ENCODE measurements at places on chromosomes 5 and 9. TPM values are rescaled to one million over a fixed set of nuclear protein-coding genes. Genes with fewer than 3 reads are reported as not detected.

GRCh38 chr9:89937051-89937450 lies 332.2 kb downstream of the GADD45G start:
- no peak for DNase-seq

GRCh38 chr9:1759009-1759408 lies 256.1 kb upstream of the SMARCA2 start:
- no peak for DNase-seq

The SLC6A19 gene
- total RNA-seq = not detected

The TXNDC8 gene
- not detected for total RNA-seq

All from neural crest cell (in vitro differentiated cells).